ENCODE measurements at places on chromosomes 7 and 10.

DNA sequence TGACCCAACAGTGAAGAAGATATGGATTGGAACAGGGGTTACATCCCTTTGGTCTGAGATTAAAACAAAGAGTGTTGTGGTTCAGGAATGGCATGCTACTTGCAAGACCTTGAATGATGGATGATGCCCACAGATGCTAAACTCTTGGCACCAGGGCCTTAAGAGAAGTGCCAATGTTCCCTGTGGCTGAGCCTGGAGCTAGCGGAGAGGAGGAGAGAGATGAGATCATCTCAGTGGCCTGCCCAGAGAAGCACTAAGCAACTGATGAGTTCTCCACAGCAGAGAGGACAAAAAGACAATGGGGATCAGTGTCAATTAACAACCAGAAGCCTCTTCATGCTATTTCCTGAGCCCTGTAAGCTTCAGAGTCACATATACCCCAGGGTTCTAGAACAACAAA is 97.8 kb downstream of the ELAPOR2 start:
- no peak for DNase-seq

- no peak for DNase-seq
These were observed 29.0 kb downstream of the CUL1 start for GRCh38 chr7:148727501-148728278.

- DNase-seq: no peak
These were observed 129.0 kb upstream of the ODAD2 start for GRCh38 chr10:28127881-28128280.

DNA sequence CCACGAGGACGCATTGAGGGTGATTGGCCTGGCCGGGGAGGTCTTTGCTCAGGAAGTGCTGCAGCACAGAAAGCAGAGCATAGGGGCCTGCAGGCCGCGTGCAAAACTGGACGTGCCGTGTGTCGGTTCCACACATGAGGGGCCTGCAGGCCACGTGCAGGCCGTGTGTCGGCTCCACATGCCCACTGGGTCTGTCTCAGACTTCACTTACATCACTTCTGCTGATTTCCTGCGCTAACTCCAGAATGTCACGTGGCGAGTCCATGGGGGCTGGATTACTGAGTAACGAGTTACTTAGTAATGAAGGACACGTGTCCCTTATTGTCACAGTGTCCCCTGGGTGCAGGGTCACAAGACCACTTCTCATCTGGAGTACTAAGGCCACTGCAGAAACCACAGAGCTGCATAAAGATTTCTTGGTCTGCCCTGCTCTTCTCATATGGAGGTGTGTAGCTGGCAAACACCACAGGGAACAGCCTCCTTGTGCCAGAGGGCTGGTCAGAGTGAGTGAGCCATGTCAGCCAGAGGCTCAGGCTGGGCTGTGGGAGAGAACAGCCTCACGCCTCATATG is 60.8 kb downstream of the GDI2 start:
- DNase-seq: peak; percentile 66

- no peak for DNase-seq
These were observed 17.9 kb downstream of the COPG2 start for GRCh38 chr7:130650611-130651120.
